Left forelimb (tissue), 1 donor: ENCODE measurements at places on chromosomes 4 and X.

GRCh38 chrX:68204521-68205038, 228.7 kb downstream of the OPHN1 start:
- no peak for DNase-seq

DNA sequence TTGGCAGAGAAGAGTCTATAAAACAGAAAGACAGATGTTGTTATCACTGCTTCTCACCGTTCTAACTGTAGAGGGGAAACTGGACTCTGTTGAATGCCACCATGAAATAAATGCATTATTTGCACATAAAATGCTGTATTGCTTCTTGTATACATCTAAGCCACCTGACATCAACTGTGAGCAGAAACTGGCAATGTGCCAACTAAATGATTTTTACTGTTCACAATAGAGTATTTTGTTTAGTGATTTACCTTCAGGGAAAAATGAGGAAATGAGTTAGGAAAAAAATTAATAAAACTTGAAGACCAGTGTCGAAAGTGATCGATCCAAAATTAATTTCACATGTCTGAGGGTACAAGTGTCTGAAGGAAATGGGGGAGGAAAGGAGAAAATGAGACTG, 65.9 kb upstream of the TNIP3 start:
- no peak for DNase-seq

DNA sequence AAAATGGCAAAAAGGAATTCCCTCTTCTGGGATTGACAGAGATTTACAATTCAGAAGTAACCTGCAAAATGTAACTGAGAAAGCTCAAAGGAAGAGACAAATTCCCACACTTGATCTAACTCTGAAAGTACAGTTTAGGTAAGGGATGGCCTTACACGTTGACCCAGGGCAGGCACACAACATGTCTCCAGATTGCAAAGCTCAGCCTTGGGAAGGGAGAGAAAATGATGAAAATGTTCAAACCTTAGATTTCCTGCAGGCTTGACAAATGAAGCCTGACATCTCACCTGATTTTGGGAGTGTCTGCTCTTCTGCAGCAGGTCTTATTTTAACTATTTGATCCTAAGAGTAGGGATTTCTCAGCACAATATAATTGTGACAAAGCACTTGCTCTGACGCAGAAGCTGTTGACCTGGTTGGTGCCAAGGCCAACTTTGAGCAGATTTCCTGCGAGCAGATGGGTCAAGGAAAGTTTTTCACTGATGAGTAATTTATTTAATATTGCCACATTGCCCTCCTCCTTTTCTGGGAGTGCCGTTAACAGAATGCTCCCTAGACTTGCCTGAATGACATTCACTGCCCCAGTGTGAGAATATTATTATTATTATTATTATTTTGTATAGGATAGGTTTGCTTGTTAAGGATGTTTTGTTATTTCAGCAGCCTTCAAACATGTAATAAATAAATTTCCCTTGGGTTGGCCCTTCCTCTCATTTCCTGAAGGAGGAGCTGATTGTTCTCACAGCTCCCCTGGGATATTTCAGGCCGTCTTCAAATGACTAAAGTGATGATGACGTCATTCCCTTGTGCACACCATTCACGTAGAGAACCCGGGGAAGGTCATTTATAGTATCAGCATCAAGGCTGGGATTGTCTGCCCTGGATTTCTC, 157.1 kb downstream of the VEGFC start:
- no peak for DNase-seq

GRCh38 chr4:53780736-53781400, 189.6 kb upstream of the LNX1 start:
- no peak for DNase-seq

- no peak for DNase-seq
These were observed 321.6 kb downstream of the STIM2 start for GRCh38 chr4:27182211-27182610.

DNA sequence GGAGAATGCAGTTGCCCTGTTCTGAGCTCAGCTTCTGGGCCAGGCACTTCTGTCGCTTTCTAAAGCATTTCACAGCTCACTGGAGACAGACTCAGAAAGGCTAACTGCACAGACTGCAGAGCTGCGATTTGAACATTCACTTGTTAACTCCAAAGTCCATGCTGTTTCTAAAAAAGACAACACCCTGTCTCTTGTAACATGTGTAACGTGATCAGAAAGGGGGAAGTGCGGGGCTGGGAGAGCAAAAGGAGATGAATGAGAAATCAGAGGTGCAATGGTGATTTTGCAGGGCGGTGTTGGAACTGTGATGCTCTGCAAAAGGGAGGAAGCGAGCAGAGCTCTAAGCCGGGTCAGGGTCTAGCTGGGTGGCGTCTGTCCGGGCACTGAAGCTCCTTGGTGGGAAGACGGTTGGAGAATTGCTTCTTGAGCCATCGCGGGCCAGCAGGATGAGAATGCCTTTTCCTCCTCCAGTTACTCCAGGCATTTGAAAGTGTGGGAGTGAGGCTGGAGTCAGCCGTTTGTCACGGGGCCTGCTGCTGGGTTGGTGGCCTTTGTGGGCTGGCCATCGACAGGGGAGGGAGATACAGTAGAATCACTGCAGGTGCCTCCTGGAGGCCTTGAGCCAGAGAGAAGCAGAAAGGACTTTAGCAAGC, 20.3 kb downstream of the TBC1D14 start:
- DNase-seq: no peak

DNA sequence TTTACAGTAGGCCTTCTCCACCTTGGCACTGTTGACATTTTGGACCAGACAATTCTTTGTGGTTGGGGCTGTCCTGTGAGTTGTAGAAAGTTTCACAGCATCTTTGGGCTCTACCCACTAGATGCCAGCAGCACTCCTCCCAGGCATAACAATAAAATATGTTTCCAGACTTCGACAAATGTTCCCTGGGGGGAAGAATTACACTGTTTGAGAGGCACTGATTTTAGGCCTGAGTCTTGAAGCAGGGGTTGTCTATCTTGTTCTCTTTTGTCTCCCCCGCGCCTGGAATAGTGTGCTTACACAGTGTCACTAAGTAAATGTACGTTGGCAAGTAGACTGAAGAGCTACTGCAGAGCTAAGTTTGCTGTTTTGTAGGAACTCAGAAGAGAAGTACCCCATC, 254.4 kb upstream of the BOD1L1 start:
- no peak for DNase-seq

DNA sequence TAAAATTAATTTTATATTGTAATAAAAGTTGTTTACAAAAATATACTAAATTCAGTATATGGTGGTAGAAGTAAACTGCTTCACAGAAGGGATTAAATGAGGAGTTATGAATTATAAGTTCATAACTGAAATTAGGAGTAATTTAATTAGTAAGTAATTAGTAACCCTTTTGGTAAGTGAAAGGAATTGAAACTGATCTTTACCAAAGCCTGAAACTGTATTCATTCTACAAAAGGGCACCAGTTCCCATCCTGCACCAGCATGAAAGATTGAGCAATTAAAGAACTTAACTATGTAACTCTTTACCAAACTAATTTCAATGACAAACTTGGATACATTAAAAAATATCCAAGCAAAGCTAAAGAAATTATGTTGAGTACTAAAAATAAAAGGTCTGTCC, 8.2 kb downstream of the MED14 start:
- no peak for DNase-seq

GRCh38 chr4:74166135-74166534, 8.2 kb downstream of the MTHFD2L start:
- DNase-seq: no peak

DNA sequence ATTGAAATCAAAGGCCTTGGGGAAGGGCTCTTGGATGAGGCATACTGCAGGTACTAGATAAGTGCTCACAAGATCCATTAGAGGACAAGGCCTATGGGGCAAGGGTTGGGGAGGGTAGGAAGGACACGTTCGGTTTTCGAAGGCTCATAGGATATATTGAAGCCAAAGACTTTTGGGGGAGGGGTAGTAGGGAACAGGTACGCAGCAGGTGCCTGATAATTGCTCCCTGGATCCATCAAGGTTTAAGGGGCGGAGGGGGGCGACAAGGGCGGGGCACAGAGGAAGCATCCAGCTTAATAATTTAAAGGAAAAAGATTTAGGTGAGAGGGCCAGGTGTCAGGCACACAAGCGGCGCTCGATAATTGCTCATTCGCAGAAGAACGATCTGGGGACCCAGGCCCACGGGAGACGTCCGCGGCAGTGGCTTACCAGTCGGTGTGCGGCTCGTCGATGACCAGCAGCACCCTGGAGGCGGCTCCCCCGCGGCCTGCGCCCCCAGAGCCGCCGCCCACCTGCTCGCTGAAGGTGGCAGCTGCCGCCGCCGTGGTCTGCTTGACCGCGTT, 653 bp downstream of the SYN1 start:
- no peak for DNase-seq

- DNase-seq: no peak
These were observed 314.2 kb upstream of the IGFBP7 start for GRCh38 chr4:57424232-57424897.
